Motor neuron (in vitro differentiated cells): ENCODE measurements at places on chromosomes 5 and 9.

DNA sequence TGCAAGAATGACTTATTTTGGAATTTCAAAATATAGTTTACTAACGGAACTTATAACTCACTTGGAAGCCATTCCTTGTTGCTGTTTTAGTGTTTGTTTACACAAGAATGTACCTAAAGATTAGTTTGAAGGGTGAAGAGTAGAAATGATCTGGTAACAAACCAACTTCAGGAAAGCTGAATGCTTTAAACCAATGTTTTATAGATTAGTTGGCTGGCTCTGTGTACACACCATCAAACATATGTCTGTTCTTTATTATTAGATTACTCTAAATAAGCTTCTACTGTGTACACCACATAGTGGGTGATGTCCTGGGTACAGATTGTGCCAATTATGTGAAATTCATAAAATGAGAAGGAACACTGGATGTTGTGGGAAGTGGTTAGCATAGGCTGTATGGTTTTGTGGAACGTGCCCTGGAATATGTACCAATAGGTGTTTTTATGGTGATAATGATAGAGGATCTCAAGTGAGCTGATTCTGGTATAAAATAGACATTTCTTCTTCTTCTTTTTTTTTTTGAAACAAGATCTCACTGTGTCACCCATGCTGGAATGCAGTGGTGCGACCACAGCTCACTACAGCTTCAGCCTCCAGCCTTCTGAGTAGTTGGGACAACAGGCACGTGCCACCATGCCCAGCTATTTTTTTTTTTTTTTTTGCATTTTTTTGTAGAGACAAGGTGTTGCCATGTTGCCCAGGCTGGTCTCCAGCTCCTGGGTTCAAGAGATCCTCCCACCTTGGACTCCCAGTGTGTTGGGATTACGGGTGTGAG, 109.3 kb upstream of the DHFR start:
- ATAC-seq: no peak

DNA sequence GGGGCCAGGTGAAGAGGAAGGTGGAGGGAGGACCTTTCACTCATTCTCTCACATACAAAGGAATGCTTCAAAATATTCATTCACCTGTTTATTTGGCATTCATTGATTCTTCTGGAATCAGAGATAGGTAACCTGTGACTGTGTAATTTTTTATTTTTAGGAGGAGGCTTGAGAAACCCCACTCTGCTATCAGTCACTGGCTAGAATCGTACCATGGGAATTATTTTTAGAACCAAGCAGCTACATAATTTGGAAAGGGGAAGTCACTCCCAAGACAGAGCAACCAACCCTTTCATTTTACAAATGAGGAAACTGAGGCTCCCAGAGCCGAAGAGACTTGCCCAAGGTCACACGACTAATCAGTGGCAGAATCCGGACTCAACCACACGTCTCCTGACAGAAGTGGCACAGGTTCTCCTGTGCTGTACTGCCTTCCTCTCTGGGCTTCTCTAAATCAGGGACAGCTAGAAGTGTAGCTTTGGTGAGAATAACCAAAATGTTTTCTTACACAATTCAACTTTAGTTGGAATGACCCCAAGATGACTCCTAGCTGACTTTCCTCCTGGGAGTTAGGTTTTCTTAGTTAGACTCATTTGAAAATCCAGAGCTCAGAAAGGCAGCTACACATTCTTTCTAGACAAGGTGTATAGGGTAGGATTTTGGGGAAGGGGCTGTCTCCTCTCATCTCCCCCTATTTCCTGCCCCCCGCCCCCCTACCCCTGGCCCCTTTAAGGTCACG, 264.3 kb upstream of the PANK3 start:
- no peak for ATAC-seq

GRCh38 chr5:159971514-159971913, 37.4 kb upstream of the TTC1 start:
- no peak for ATAC-seq

GRCh38 chr9:133715295-133715865, 22.8 kb downstream of the SARDH start:
- peak; percentile 14 for ATAC-seq

DNA sequence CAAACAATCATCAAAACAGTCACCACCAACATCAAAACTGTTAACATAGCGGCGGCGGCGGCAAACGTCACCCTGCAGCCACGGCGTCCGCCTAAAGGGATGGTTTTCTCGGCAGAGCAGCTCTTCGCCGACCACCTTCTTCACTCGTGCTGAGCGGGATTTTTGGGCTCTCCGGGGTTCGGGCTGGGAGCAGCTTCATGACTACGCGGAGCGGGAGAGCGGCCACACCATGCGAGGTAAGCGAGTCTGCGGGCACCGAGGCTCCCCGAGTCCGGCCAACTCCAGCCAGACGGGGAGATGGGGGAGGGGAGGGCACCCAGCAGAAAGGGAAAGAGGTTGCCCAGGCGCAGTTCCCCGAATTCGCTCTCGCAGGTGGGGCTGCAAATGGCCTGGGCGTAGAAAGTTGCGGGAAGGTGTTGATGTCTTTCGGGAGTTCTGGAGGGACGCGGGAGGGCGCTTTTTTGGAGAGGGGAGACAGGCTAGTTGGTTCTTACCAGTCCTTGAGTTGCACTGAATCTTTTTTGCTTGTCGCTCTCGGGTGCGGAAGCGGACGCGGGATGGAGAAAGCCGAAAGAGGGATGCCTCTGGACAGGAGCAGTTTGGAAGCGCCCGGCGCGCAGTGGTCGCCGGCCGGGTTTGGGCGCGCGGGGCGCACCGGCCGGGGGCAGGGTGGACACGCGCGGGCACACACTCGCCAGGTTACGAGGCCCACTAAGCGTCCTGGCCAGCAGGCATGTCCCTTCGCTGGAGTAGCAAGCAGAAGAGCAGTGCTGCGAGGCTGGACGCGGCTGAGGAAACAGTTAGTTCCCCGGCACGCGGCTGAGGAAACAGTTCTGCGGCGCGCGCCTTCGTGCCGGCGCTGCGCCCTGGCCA, 849 bp downstream of the RORB start:
- peak; percentile 13 for ATAC-seq

GRCh38 chr5:144318011-144318410, 147.3 kb downstream of the KCTD16 start:
- ATAC-seq: no peak

DNA sequence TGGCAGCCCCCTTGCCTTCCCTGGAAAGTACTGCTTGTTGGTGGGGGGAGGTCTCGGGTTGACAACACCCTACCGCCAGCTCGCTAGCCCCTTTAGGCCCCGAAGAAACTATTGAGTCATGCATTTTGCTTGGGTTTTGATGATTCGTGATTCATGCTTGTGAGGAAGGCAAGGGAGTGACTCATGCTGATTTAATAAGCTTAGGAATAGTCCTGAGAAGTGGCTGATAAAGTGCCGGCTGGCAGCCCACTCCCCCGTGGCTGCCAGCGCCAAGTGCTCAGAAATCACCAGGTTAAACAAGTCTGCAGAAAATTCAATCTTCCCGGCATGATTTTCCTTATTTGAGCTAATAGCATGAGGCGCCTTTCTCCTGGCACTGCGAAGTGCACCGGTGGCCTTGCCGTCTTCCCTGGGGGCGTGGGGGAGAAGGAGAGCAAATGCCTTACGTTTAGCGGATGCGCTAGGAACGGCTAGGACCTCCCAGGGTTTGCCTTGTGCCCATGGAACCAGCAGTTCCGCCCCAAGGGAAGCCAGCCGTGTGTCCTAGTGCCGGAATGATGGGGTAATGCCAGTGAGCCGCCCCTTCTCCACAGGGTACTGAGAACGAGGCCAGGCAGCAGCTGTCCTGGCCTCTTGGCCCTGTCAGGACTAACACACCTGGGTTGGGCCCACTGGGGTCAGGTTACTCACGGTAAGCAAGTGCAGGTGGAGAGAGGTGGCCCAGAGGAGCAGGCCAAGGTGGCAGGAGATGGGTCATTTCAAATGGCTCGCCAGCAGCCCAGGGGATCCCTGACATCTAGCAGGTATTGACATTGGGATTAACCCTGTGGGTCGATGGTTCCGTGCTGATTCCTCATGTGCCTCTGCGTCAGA, 151.9 kb downstream of the MACROH2A1 start:
- peak; percentile 83 for ATAC-seq
